ENCODE measurements at places on chromosomes 1 and 21.

GRCh38 chr1:150150133-150151021, 661 bp downstream of the PLEKHO1 start:
- no peak for DNase-seq

DNA sequence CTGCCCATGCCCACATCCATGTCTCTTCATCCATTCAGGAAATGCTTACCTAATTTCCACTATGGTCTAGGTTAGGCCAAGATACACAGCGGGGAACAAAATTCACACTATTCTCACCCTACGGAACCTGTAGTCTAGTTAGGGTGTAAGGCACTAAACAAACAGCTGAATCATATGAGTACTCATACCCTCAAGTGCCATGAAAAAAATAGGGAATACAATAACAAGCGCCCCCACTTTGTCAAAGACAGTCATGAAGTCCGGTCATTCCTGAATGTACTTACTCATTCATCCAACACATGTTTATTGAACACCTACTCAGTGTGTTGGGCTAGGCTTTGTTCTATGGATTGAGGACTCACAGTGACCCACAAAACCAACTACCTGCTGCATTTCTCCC, 6.2 kb upstream of the FYB2 start:
- no peak for DNase-seq

DNA sequence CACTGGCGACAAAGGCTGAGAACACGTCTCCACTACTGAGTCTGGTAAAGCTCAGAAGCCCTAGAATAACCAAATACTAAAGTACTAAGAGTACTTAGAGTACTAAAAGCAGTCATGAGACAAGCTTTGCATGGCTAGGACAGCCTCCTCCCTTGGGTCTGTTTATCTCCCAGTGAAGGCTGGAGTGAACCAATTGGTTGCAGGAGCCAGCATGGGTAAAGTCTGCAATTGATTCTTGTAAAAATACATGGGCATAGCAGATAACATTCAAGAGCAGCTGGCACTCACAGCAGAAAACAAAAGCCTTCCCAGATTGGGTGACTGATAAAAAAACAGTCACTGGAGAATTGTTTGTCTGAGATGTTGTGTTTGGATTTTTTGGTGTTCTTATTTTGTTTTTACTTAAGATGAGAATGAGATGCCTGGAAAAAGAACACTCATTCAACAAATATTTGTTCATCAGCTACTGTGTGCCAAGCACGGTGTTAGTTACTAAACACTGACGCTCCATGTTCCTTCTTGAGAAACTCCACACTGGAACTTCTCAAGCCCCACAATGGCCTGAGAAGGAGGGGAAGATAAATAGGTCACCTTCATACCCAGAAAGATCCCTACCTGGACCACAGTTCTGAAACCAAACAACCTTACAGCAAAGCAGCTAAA, 3.7 kb downstream of the IRF6 start:
- no peak for DNase-seq

- DNase-seq, result no peak
Measured at GRCh38 chr1:202631076-202631923, 79.0 kb downstream of the SYT2 start.

- no peak for DNase-seq
Measured at GRCh38 chr1:235093013-235093695, 35.5 kb downstream of the TOMM20 start.

GRCh38 chr1:174971902-174972301, 27.8 kb upstream of the CACYBP start:
- no peak for DNase-seq
